Islet precursor cell (in vitro differentiated cells): ENCODE measurements at places on chromosomes 6 and 20.
A peak's percentile ranks its signal among the peaks of the same experiment; 100 is the strongest.

GRCh38 chr6:8664070-8664469, 228.7 kb upstream of the SLC35B3 start:
- no peak for DNase-seq

GRCh38 chr6:107763946-107764345, 60.2 kb downstream of the SCML4 start:
- peak; percentile 29 for DNase-seq

DNA sequence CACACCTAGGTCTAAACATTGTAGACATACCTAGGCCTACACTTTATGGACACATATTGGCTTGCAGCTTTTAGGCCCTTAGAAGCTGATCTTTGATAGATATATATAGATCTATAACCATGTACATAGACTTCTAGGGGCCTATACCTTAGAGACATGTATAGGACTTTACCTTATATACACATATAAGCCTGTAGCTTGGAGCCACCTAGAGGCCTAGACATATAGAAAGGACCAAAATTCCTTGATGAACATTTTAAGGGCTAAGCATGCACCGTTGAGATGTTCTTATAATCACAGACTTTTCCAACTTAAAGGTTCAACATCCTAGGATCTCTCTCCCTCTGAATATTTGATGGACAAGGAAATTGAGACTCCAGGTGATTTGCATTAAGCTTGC, 371.7 kb upstream of the SASH1 start:
- no peak for DNase-seq

- no peak for DNase-seq
Measured at GRCh38 chr6:148423601-148424270, 81.1 kb downstream of the SASH1 start.

DNA sequence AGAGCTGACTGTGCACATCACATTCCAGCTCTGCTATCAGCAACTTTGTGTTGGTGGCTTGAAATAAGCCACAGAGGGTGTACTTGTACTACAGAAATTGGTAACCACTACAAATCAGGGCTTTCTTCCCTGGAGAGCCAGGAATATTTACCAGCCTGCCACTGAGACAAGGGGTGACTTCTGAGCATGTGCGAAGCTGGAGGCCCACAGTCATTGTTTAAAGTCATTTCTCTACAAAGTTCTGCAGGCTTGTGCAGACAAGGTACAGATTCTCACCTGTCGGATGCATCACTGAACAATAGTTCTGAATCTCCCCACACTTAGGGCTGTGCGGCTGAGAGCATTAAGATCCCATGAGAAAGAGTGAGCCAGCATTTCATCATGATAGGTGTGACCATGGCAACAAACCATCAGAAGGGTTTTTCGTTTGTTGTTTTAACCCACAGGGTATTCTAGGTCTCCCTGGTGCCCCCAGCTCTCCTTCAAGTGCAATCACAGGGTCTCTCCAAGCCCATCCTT, 292.8 kb downstream of the CDC5L start:
- DNase-seq, result peak; percentile 37

GRCh38 chr6:110703906-110704594, 111.2 kb downstream of the CDK19 start:
- DNase-seq, result no peak

DNA sequence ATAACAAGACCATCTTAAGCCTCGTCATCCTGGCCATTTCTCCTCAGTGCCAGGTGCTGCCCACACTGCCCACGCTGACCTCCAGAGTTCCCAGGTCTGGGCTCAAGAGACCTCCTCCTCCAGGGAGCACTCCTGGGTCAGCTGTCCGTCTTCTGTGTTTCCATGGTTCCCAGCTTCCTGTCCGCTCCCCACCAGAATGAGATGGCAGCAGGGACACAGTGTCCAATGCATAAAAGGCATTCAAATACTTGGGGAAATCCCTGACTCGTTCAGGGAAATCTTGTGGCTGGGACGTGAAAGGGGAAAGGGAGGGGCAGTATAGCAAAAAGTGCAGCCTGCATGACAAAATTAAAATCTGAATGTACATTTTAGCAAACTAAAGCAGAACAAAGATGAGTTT, 54.3 kb downstream of the SLC23A2 start:
- DNase-seq, result no peak

- DNase-seq, result no peak
Measured at GRCh38 chr6:106525882-106526275, 103.4 kb downstream of the RTN4IP1 start.

- DNase-seq, result no peak
Measured at GRCh38 chr6:135657207-135657606, 159.7 kb upstream of the AHI1 start.

GRCh38 chr6:16639684-16640480, 121.4 kb downstream of the ATXN1 start:
- no peak for DNase-seq

- DNase-seq, result no peak
Measured at GRCh38 chr20:39049148-39049547, 87.0 kb downstream of the DHX35 start.

DNA sequence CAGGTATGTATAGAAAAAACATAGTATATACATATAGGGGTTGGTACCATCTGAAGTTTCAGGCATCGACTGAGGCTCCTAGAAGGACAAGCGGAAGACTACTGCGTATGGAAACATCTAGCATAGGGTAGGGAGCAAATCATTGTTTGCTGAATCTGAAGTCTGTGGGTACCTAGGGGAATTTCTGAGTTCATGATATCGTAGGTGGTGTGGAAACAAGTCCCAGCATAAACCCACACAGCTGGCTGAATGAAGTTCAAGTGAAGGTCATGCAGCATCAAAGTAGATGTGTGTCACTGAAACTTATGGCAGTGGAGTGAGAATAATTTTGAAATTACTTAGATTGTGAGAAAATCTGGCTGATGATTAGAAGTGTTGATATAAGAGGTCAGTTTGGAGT, 39.4 kb downstream of the MAP7 start:
- no peak for DNase-seq

DNA sequence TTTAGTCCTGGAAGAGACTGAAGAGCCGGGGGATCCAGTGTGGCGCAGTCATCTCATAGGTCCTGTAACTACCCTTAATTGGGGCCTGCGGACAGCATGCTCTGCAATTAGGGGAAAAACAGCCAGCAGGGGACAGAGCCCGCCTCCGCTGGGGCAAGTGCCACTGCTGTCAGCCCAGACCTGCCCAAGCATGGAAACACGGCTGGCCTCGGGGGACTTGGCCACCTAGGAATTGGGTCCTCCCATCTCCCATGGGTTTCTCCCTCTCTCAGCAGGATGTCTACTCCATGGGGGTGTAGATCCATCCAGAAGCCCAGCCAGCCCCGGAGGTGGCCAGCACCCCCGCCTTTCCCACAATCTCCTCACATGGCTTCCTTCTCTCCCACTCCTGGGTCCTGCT, 3.6 kb downstream of the GHRH start:
- DNase-seq, result peak; percentile 80

- DNase-seq, result no peak
Measured at GRCh38 chr6:143276436-143276835, 174.1 kb downstream of the ADAT2 start.

- peak; percentile 71 for DNase-seq
Measured at GRCh38 chr6:33207552-33208090, 679 bp upstream of the RING1 start.

- peak; percentile 83 for DNase-seq
Measured at GRCh38 chr20:6767536-6768227, at the start of gene BMP2. TSS of gene BMP2 (plus strand) at chr20:6767686. CDS start at chr20:6770127, 2,441 bp downstream.

DNA sequence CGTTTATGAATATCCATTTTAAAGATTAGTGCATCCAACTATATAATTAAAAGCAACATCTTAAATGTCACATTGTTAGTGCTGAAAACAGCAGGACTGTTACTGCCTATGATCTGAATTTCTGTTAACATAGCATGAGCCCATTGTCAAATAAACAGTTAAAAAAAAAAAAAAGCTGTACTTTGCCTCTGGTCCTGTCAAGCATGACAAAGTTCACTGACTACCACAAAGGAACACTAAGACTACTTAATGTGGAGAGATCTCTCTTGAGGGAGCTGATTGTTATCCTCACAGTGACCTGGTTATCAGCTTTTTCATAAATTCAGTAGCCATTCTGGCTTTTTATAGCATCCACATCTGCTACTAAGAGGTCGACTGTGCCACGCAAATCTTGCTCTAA, 228.1 kb downstream of the TMEM200A start:
- no peak for DNase-seq

GRCh38 chr20:15176929-15177328, 839.5 kb upstream of the FLRT3 start:
- no peak for DNase-seq

- DNase-seq, result no peak
Measured at GRCh38 chr6:109783250-109783986, 92.3 kb downstream of the FIG4 start.

GRCh38 chr6:21589352-21590345, 3.9 kb upstream of the SOX4 start:
- DNase-seq, result peak; percentile 95
